ENCODE measurements at places on chromosomes 5 and 9.
A peak's percentile ranks its signal among the peaks of the same experiment; 100 is the strongest.

DNA sequence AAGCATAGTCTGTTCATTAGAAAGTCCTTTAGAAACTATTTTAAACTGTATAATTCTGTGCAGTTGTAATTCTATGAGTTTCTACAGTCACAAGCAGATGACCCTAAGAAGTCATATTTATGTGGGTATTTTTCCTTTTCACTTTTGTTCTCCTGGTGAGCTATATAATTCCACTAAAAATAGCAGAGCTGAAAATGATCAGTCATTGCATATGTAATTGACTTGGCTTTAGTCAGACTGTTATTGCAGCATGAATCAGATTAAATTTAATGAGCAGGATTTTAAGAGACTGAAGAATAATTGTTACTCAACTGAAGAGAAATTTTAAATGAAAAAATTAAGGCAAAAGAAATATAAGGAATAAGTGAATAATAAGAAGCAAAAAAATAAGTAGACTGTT is 108.5 kb downstream of the MTREX start:
- no peak for DNase-seq

DNA sequence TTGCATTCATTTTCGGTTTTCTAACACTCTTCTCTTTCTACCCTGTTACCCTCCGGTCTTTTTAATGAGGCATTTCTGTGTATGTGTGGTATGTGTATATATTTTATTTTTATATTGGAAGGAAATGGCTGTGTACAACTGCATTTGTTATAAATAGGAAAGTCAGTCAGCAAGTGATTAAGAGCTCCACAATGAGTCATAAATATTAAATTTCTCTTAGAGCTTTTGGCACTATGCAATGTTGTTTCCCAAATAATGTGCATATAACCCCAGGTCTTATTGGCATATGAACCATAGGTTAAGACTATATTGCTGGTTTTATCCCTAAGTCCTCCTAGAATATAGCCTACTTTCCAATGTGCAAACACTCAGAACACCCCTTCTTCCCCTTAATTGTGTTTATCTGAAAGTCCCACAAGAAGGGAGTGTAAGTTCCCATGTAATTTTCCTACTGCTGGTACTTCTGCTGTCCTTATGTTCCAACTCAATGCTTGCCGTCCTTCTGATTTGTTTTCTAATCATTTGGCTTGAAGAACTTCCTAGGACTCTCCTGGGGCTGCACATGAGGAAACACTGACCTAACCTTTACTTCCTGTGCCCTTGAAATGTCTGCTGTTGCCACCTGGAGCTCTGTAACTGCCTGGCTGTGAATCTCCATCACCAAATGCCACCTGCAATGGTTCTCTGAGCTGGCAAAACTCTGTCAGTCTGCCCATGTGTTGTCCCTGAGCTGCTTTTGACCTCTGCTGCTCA is 65.5 kb upstream of the PCSK5 start:
- no peak for DNase-seq

GRCh38 chr5:142939884-142940283 is 169.7 kb downstream of the ARHGAP26 start:
- peak; percentile 50 for DNase-seq

GRCh38 chr5:132747616-132748440 is 602 bp downstream of the CCNI2 start:
- DNase-seq: no peak

DNA sequence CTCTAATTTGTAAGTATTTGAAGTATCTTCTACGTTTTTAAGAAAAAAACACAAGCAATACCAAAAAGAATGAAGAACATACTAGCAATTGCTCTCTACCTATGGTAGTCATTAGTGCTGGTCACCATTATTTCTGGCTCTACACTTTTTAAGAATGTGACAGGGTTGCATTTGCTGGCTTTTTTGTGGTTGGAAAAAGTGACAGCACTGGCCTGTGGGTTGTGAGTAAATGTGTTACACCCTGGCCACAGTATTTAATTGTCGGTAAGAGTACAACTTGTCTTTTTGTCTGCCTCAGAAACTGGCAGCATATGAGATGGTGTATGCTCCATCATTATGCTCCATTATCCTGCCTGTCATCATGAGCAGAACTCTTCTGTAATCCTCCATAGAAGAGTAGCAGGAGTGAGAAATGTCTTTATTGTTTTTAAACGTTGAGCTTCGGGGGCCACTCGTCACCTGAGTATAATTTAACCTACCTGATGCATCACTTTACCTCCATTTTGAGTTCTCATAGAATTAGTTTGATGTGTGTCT is 449.8 kb downstream of the ISL1 start:
- DNase-seq: no peak

- peak; percentile 17 for DNase-seq
Measured at GRCh38 chr5:133947431-133947841, 21.0 kb downstream of the C5orf15 start.

GRCh38 chr5:151357792-151358191 is 10.4 kb upstream of the SLC36A2 start:
- no peak for DNase-seq

GRCh38 chr5:88923623-88924329 is 40.8 kb upstream of the MEF2C start:
- DNase-seq: no peak

DNA sequence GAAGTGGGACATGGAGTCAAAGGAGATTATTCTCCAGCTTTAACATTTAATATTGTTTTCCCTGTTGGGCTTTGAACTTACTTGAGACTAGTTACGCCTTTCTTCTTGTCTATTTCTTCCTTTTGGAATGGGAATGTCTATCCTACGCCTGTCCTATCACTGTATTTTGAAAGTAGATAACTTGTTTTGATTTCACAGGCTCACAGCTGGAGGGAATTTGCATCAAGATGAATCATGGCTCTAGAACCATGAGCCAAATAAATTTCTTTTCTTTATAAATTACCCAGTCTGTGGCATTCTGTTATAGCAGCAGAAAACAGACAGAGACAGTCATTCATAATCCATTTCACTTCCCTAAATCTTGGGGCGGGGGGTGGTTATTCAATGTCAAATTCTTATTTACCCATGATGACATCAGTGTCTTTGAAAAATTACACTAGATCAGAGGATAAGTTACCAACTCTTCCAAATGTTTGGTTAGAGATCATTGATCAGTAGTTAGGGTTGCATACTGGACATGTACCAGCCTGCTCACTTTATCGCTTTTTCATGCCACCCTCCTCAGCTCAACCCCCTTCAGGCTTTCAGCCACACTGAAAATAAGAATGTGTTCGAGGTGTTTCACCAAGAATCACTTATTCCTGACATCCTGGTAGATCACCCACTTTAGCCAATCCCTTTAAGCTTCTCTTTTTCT is 419.6 kb upstream of the PIK3R1 start:
- no peak for DNase-seq

- DNase-seq: peak; percentile 64
Measured at GRCh38 chr5:74199005-74199404, 441.5 kb downstream of the ENC1 start.

DNA sequence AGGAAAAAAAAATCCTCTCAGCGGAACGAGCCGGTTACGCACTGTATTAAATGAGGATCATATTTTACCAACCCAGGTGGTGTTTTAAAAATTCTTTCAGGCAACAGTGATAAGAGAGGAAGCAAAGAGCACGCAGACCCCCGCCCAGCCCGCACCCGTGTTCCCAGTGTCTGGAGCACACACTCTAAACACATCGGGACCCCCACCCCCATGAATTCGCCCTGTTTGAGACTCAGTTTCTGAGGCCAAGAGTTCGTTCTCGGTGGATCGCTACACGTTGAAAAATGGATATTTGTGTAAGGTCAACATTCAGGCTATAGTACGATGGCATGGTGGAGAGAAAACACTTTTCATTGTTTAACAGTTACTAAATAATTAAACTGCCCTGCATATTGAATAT is 196.3 kb downstream of the MEF2C start:
- DNase-seq: no peak

DNA sequence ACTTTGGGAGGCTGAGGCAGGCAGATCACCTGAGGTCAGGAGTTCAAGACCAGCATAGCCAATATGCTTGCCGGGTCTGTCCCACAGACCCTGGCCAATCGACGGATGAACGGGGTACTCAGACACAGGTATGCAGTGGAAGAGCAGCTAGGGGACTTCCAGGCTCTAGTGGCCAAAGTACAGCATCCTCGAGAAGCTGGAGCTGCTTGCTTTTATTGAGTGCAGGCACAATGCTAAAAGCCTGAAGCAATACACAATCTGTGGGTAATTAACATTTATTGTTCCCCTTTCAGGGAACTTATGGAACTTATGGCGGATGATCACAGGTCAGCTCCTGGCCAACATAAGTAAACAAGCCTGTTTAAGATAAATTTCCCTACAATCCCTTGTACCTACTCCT is 32.8 kb upstream of the SEMA4D start:
- DNase-seq: no peak
